NCI-H1092 (cell line): ENCODE measurements at places on chromosomes 6 and 20.

- DNase-seq: no peak
Measured at GRCh38 chr6:144493035-144493910, 208.1 kb downstream of the UTRN start.

DNA sequence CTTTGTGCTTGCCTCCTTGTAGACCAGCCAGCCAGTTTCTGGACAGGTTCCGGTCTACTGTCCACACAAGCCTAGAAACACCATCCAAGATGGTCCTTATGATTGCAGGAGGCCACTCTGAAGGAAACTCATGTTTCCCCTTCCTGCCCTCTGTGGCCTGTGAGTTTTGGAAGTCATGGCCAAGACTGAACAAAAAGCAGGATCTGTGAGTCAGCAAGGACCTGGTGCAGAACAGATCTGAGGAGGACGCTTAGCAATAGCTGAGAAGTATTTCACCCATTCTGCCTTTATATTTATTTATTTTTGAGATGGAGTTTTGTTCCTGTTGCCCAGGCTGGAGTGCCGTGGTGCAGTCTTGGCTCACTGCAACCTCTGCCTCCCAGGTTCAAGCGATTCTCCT, 134.6 kb upstream of the EEF1E1 start:
- no peak for DNase-seq

GRCh38 chr6:48809245-48809644, 653.8 kb downstream of the MMUT start:
- DNase-seq: no peak

DNA sequence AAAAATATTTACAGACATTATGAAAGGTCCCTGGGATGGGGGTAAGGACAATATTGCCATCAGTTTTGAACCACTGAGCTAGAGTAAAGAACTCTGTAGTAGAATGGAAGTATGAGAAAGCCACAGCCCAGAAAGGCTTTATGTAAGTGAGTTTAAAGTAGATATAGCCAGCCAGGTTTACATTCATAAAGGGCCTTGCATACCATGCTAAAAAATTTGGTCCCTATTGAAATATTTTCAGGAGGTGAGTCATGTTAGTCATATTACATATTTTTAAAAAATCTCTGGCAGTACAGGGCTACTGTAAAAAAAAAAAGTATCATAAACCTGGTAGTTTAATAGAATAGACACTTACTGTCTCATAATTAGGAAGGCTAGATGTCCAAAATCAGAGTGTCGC, 3.5 kb downstream of the ZKSCAN8 start:
- DNase-seq: no peak

DNA sequence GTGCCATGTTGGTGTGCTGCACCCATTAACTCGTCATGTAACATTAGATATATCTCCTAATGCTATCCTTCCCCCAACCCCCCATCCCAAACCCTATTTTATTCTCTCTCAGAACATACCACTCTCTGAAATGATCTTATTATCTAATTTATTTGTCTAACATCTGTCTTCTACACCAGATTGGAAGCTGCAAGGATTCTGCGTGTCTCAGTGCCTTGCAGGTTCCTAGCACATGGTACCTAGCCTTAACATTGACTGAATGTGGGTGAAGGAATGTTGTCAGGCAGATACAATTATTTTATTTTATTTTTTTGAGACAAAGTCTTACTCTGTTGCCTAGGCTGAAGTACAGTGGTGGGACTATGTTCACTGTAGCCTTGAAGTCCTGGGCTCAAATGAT, 124.9 kb downstream of the BCAS1 start:
- no peak for DNase-seq

GRCh38 chr20:48797275-48797825, 30.4 kb downstream of the PREX1 start:
- no peak for DNase-seq

- no peak for DNase-seq
Measured at GRCh38 chr20:13671916-13672378, 33.2 kb upstream of the TASP1 start.

- no peak for DNase-seq
Measured at GRCh38 chr6:105256619-105257018, 76.8 kb upstream of the POPDC3 start.

- DNase-seq: no peak
Measured at GRCh38 chr6:43707269-43707668, 19.7 kb upstream of the MRPS18A start.

DNA sequence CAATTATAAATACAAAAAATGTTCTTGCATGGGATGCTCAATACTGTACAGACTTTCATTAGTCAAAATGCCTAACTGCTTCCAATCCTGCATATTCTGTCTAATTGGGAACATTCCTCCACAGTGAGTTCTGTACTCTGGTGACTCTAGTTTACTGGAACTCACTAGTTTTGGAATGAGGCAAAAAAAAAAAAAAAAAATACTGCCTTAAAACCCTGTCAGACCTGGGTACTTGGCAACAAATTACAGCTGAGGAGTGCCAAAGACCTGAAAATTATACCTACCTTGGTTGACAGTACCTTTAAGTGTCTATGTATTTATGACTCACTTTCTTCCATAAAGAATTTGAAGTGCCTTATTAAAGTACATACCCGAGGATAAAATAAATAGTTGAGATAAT, 276.7 kb downstream of the FARS2 start:
- no peak for DNase-seq

- no peak for DNase-seq
Measured at GRCh38 chr6:41256383-41256782, 28.2 kb downstream of the TREML4 start.

DNA sequence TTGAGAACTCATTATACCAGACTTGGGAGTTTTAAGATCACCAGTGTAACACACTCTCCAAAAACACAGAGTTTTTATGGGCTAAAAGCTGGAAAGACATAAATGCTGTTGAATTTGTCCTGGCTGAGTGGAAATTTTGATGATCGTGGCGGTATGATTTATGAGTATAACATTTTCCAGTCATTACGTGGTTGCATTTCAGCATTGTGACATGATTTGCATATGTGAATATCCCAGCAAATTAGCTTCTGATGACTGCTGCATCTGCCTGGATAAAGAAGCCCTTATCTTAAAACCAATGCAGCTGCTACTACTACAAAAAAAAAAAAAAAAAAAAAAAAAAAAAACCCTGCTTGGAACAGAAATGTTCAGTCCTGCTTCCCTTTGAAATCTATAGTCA, 850.9 kb downstream of the TFAP2A start:
- no peak for DNase-seq

DNA sequence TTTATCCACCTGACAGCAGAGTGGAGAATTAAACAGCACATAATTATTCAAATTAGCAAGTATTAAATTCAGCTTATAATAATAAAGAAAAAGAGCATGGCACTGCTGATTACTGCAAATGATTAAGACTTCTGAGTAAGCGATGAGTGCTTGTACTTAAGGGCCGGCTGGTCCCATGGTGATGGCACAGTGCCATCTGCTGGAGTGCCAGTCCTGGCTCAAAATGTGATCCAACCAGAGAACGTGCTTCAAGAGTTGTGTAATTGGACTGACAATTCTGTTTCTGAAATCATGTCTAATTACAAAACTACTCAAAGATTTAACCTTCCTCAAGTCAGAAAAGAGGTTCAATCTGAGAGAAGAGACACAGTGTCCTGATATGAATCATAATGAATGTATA, 181.6 kb upstream of the RGS17 start:
- peak; percentile 60 for DNase-seq

- no peak for DNase-seq
Measured at GRCh38 chr6:114090626-114091025, 119.7 kb upstream of the HDAC2 start.
